Activated CD8-positive, alpha-beta memory T cell treated with anti-CD3 and anti-CD28 coated beads, Interleukin-2, amount 50 U/mL, for 4 hours (primary cell): ENCODE measurements at places on chromosomes 4 and X.

GRCh38 chr4:9825049-9825448, 43.6 kb downstream of the DRD5 start:
- DNase-seq = no peak

DNA sequence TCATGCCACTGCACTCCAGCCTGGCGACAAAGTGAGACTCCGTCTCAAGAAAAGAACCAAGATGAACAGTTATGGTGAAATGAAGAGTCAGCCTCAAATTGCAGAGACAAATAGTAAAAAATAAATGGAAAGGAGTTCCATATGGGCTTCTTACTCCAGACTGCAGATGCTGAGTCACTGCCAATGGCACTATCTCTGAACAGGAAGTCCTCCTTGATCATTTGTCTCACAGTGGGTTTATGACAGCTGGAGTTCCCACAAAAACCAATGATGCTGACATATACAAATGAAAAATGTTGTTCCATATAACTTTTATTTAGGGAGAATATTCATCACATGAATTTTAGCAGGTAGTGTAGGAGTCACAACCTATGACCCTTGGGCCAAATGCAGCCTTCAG, 631.6 kb downstream of the PCDH18 start:
- DNase-seq = no peak

- DNase-seq = no peak
These were observed 78.7 kb upstream of the MSX1 start for GRCh38 chr4:4780729-4781244.

- no peak for DNase-seq
These were observed 18.6 kb downstream of the CLCN4 start for GRCh38 chrX:10175319-10175871.

- DNase-seq = no peak
These were observed 131.4 kb upstream of the GALNT7 start for GRCh38 chr4:173037242-173037641.

- DNase-seq = no peak
These were observed 33.9 kb upstream of the STIM2 start for GRCh38 chr4:26826721-26827120.

DNA sequence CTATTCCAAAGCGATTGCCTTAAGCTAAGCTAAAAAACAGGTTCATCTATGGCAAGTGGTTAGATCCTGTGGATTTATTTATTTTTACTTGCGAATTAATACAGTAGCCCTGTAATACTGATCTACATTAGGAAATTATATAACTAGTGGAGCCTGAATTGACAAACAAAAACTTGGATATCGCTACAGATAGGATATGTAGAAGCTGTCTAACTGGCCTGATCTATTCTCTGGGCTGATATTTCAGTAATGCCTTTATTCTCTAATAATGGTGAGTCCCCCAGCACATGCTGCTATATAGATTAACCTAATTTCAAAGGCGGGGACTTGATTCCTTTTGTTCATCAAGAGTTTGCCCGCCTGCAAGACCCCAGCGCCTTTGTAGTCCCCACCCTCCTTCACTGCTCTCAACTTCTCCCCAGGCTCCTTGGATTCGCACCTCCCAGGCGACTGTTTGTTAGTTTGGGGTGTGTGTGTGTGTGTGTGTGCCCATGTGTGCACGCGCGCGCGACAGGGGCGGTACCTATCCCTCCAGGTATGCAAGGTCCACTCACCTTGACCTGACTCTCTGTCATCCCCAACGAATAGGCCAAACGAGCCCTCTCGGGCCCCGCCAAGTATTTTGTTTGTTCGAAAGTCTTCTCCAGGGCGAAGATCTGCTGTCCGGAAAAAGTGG, 3.8 kb downstream of the NKX6-1 start:
- DNase-seq = no peak

- no peak for DNase-seq
These were observed at the start of gene FRMD7 for GRCh38 chrX:132127743-132128142. TSS of gene FRMD7 (minus strand) at chrX:132128020. CDS start at chrX:132127844, 176 bp downstream.

DNA sequence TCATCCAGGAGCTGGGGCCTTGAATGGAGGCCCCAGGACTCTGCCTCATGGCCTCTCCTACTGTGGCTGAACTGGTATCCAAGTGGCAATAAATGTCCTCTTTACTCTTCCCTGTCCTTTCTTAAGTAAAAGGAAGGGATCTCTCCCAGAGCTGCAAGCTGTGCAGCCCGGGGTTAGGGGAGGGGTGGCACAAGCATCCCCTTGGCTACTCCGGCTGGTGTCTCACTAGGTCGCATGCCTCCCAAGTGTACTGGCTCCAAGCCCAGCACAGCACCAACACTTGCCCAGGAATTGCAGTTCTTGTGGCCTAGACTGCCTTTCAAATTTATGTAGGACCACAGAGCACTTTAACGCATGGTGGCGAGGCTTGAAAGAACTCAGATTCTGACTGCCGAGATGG, 44.7 kb upstream of the MED14 start:
- no peak for DNase-seq

DNA sequence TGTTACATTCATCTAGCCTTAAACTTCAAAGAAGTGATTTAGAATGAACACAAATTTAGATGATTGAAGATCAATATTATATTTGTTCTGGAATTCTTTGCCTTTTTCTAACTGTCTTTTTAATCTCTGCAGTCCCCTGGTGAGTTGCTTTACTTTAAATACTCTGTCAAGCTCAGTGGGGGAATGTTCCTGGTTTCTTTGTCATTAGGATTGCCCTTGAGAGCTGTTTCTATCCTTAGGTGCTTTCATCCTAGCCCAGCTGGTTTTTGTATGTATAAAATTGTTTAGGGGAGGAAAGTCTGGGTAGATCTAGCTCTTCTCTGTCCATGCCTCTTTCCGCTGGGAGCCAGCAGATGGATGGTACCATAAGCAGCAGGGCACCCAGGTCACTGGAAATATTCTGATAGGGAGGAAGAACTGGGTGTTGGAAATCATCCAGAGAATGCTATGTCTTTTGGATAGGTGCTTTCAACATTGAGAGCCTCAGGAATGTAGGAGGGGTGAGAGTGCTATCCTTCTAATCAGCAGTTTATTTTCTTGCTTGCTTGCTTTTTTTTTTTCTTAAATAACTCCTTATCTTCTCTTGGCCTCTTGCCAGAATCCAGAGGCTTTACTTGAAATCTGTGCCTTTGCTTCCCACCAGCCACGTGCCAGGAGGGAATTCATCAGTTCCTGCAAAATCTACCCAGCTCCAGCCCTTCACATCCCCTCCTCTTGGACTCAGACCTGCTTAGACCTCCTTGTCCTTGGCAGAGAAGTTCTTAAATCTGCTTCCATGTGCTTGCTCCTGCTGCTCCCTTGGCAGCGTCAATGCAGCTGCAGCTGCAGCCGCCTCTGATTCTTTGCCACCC, 215.3 kb upstream of the ANXA3 start:
- DNase-seq = no peak

DNA sequence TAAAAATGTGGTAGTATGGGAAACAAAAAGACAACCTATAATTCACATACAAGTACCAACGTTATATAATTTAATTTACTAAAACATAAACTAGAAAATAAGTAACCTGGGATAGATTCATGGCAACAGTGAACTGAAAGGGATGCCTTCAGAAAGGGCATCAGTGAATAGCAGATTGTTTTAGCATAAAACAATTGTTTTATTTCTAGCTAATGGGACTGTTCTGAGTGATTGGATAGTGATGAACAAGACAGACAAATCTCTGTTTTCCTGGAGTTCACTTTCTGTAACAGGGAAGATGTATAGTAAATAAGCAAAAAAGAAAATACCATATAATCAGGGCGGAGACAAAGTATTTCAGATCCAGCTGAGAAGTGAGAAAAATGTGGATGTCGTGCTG, 379.1 kb upstream of the SPOCK3 start:
- no peak for DNase-seq

GRCh38 chr4:52059372-52059771, 8.3 kb downstream of the SPATA18 start:
- no peak for DNase-seq
